ENCODE measurements at places on chromosomes 1 and 21.
A peak's percentile ranks its signal among the peaks of the same experiment; 100 is the strongest.

DNA sequence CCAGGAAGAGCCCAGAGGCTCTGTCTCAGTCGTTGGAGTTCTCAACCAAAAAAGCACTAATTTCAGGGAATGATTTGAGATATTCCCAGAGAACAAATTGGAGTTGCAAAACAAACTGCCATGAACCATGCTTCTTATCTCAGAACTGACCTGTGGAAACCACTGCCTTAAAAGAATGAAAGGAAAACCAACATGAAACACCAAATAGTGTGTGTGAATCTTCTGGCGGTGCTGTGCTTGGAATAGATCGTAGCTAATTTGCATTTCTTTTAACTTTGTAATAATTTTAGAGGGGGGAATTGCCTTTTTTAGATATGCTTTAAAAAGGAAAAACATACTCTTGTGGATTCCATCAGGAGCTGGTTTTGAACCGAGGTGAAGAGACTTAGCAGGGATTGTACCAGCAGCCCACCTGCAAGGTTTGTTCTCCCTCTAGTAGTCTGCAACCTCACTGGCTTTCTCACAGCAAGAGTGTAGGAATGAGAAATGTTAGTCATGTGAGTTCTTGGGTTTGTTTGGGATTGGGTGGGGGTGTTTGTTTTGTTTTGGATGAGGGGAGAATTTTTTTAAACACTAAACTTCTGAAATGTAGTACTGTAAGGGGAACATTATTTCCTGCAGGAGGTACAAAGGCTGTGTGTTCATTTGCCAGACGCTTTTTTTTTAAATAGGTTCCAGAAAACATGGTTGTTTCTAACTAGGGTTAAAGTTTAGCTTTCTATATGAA, 45.7 kb upstream of the ANGPTL1 start:
- DNase-seq = no peak

GRCh38 chr1:203147376-203147775, 19.9 kb downstream of the ADORA1 start:
- no peak for DNase-seq

- DNase-seq = no peak
Measured at GRCh38 chr1:3545363-3546047, 65.8 kb downstream of the MEGF6 start.

GRCh38 chr1:177164380-177165068, at the start of gene ASTN1:
ASTN1 (minus strand) TSS chr1:177164712; CDS start chr1:177164676, 36 bp downstream.
- DNase-seq = peak; percentile 76

DNA sequence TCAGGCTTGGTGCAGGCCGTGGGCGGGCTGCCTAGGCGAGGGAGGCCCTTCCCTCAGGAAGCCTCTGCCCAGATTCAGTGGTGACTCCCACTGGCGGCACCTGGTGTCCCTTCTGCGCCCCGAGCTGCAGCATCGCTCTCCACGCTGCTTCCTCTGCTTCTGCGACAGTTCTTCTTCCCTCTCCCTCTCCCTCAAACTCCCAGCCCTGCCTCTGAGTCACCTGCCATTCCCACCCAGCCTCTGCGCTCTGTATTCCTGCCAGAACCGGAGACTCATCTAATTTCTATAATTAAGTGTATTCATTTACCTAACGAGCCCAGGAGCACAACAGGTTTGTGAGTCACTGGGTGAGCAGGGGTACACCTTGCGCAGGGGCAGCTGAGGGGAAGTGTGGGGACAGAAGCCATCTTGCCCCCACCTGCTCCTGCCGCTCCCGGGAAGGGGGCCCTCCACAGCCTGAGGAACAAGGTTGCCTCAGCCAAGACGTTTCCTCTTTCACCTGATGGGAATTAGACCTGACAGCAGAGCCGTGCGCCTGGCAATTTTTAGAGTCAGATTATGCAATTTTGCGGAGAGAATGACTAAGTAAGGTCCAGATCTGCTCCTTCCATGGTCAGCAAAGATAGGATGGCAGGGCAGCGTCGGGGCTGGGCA, 19.4 kb downstream of the KCNC4 start:
- DNase-seq = no peak

All from right kidney (tissue), 9 donors.